Stimulated activated CD4-positive, alpha-beta T cell treated with anti-CD3 and anti-CD28 coated beads, Interleukin-12 subunit alpha, Interleukin-12 subunit beta, amount 100 ng/mL, for 24 hours (primary cell): ENCODE measurements at places on chromosomes 1 and 21.

GRCh38 chr1:67465375-67465774 is 35.2 kb upstream of the SERBP1 start:
- DNase-seq: no peak

DNA sequence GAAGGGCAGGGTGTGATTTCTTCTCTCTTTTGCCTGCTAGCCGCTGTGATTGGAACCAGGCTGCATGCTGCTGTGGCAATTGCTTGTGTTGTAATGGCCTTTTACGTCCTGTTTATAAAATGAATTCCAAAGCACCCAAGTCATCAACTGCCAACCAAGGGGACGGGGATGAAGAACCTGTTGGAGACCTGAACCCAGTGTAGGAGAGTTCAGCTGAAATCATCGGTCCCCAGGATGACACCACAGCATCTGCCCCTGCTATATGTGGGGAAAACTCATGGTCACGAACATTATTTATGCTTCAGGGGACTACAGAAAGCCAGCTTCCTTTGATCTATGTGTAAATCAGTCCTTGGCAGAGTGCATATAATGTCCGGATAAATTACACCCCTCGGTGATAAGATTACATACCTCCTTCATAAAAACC is 3.8 kb downstream of the TMEM167B start:
- no peak for DNase-seq

DNA sequence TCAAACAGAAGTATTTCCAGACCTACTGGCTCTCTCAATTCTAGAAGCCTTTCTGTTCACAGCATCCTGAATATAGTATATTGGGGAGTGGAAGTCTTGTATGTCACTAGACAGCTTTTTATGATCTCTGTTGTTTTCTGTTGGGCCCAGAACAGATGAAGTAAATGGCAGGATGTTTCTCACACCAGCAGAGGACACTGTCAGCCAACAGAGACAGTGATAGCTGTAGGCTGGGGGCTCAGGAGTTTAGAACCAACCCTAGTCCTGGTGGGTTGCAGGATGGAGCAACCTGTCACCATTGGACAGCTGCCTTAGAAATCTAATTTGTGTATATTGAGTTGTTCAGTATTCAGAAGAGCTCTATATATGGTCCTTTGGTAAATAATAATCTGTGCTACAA is 16.9 kb downstream of the AGO1 start:
- DNase-seq: no peak

- no peak for DNase-seq
Measured at GRCh38 chr1:22637907-22638445, 1.5 kb downstream of the C1QA start.

DNA sequence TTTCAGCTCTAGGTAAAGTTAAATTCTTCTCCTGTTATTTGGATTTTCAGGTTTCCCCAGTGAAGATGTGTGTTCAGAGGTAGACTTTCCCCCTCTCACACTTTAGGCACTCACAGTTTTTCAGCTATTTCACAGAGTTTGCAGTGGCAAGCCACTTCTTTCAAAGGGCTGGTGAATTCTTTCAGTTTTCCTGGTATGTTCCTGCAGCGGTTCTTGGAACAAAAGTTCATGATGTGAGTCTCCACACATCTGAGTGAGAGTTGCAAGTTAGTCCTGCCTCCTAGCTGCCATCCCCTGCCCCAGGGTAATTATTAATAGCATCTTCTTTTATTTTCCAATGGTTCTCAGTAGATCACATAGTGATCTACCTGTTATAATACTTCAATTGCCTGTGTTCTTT is 27.3 kb upstream of the CD84 start:
- DNase-seq: no peak

- no peak for DNase-seq
Measured at GRCh38 chr1:33219886-33220661, 36.2 kb upstream of the ZNF362 start.
